ENCODE measurements at places on chromosomes 16 and 17.

- DNase-seq = no peak
These were observed 37.8 kb downstream of the GLG1 start for GRCh38 chr16:74568961-74569631.

GRCh38 chr16:57878586-57878985 lies 76.3 kb upstream of the KIFC3 start:
- DNase-seq = no peak

DNA sequence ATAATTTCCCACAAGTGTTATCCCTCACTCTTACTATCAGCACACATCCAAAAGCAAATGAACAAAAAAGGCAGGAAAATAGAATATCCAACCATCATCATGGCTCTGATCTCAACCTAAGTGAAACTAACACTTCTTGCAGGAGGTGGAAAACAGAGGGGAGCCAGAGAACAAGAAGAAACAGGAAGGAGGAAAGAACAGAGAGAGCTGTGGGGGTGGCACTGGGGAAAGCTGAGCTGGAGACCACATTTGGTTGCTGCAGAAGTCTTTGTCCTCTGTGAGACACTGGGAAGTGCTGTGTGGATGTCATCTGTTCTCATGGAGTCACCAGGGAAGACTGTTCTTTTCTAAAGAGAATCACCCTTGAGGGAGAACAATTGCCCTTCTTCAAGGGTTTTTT lies 34.7 kb downstream of the GRB7 start:
- no peak for DNase-seq

- no peak for DNase-seq
These were observed 62.3 kb downstream of the TNFRSF13B start for GRCh38 chr17:16909472-16910246.

DNA sequence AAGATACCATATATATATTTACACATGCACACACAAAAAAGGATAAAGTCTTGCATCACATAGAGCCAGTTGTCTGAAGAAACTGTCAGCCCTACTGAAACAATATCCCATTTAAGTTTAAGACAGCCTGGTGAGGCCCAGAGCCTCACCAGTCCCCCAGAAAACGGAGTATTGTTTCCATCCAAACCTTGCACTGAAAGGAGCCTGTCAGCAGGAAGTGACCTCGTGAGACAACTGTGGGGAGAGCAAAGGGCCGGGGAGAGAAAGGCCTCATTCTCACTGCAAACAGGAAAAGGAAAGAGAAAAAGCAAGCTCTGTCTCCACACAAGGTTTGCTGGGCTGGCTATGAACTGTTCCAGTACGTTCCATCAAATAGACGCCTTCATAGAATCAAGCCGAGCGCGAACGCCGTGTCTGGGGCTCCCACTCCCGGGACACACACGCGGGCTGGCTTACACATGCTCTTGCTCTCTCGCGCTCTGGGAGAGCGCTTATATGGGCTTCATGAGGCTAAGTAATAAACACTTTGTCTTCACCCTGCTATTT lies 44.4 kb upstream of the ZFHX3 start:
- no peak for DNase-seq

- no peak for DNase-seq
These were observed 18.7 kb downstream of the RHOT1 start for GRCh38 chr17:32161029-32161428.

- DNase-seq = no peak
These were observed 231.4 kb downstream of the IRX3 start for GRCh38 chr16:54055191-54055590.

- no peak for DNase-seq
These were observed 60.2 kb upstream of the KSR1 start for GRCh38 chr17:27396045-27396444.

DNA sequence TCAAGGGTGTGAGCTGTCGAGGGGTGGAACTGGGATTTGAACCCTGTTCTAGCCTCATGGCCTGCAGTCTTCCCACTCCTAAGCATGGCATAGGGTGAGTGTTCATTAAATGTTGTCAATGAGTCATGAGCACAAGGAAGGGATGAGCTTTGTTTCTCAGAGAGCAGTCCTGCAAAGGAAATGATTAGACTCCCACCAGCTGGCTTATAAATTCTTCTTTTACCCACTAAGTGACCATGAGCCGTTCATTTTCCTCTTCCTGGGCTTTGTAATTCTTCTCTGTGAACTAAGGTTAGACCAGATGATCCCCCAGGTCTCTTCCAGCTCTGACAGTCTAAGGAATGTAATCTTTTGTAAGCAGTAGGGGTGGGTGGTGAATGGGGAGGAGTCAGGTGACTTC lies 47.9 kb upstream of the HNF1B start:
- DNase-seq = no peak

DNA sequence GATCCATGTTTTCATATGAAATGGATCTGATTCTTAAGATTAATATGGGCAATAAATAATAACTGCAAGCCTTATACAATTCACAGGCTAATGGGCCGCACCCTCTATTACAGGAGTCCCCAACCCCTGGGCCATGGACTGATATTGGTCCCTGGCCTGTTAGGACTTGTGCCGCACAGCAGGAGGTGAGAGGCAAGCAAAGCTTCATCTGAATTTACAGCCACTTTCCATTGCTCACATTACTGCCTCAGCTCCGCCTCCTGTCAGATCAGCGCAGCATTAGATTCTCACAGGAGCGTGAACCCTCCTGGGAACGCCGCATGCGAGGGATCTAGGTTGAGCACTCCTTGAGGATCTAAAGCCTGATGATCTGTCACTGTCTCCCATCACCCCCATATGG lies 26.8 kb downstream of the METTL16 start:
- peak; percentile 49 for DNase-seq

DNA sequence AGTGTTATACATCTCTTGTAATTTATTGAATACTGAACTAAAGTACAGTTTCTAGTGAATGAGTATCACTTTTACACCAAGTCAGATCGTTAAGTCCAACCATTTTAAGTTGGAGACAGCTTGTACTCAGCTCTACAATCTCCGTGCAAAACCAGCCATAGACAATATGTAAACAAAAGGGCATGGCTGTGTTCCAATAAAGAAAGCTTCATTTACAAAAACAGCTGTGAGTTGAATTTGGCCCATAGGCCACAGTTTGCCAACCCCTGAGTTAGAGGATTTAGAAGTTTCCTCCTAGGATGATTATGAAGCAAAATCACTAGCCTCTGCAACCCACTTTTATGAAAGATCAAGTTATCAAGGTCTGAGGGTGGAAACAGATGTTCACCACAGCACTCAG lies 105.7 kb upstream of the RCVRN start:
- no peak for DNase-seq

- DNase-seq = no peak
These were observed 40.1 kb downstream of the LITAF start for GRCh38 chr16:11546608-11547061.

GRCh38 chr17:76504117-76504516 lies 2.9 kb upstream of the RHBDF2 start:
- no peak for DNase-seq

- no peak for DNase-seq
These were observed 408.4 kb downstream of the ZFHX3 start for GRCh38 chr16:72639494-72639893.

- DNase-seq = no peak
These were observed 127.1 kb downstream of the SPAG9 start for GRCh38 chr17:50993544-50993943.

GRCh38 chr17:27928587-27928986 lies 35.4 kb upstream of the LYRM9 start:
- DNase-seq = no peak

- DNase-seq = no peak
These were observed 334.7 kb downstream of the SOX9 start for GRCh38 chr17:72455562-72455961.

DNA sequence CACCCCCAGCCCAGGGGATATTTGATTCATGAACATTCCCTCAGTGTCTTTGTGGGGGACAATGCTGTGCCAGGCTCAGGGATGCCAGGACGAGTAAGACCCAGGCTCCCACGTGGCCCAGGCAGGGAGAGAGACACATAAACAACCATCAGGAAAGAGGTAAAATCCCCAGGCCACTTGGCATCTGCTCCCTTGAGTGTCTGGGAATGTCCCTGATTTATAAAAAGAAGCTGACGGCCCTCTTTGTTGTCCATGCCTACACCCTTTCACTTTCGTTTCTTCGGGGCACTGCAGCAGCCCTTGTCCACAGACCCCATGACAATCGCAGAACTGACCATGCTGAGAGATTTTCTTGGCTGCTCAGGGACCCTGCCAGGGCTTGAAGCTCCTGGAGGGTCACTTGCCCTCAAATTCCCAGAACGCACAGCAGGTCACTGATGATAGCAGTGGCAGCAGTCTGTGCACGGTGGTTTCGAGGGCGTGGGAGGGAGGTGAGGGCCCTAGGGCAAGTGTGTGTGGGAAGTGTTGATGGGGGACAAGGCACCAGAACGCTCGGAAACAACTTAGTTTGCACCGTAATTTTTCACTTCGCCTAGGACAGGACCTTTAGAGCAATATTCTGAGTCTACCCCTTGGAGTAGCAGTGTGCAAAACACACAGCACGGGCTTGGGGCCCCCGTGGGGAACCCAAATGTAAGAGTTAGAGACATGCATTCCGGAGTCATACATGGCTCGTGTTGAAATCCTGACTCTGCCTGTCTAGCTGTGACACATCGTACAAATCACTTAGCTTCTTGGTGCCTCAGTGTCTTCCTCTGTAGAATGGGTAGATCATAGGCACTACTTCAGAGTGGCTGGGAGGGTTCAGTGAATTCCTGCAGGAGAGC lies 4.7 kb downstream of the NOD2 start:
- no peak for DNase-seq

DNA sequence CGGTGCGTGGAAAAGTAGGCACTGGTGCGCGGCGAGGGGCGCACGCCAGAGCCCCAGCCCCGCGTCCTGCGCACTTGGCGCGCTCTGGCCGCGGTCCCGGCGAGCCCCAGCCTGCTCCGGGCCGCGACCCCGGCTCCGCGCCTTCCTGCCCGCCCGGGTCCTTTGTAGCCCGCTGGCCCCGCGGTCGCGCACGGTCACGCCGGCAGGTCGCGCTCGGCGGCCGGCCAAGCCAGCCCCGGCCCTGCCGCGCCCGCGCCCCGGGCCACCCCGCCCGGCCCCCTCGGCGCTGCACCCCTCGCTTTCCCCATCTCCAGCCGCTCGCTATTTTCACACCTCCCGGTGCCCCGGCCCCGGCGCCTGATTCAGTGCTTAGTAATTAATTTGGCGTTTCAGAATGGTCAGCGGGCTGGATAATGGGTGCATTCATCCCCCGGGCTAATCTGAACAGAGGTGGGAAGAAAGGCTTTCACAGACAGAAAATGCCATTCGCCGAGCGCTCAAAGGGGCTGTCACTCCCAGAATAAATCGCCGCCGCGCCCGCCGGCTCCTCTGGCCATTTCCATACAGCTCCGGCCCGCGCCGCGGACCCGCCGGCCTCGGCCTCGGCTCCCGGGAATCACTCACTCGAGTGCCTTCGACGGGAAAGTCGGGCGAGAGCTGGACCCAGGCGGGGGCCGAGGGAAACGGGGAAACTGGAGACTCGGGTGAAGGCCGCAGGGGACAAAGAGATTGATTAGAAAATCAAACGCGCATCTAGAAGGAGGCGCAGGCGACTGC lies 17.8 kb upstream of the NTN1 start:
- DNase-seq = no peak

GRCh38 chr17:54348234-54348633 lies 525.5 kb downstream of the KIF2B start:
- no peak for DNase-seq

GRCh38 chr17:19486351-19487023 lies 47.2 kb upstream of the SLC47A1 start:
- DNase-seq = no peak

DNA sequence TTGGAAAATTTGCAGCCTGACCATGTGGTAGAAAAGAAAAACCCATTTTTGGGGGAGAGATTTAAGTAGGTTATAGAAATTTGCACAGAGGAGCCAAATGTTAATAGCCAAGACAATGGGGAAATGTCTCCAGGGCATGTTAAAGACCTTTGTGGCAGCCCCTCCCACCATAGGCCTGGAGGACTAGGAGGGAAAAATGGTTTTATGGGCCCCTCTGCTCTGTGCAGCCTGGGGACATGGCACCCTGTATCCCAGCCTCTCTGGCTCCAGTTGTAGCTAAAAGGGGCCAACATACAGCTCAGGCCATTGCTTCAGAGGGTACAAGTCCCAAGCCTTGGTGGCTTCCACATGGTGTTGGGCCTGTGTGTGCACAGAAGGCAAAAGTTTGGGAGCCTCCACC lies 245.9 kb upstream of the AXIN2 start:
- no peak for DNase-seq

GRCh38 chr17:8806926-8807550 lies 7.9 kb upstream of the MFSD6L start:
- DNase-seq = no peak

- no peak for DNase-seq
These were observed 24.8 kb downstream of the DNAJA2 start for GRCh38 chr16:46948548-46949166.

DNA sequence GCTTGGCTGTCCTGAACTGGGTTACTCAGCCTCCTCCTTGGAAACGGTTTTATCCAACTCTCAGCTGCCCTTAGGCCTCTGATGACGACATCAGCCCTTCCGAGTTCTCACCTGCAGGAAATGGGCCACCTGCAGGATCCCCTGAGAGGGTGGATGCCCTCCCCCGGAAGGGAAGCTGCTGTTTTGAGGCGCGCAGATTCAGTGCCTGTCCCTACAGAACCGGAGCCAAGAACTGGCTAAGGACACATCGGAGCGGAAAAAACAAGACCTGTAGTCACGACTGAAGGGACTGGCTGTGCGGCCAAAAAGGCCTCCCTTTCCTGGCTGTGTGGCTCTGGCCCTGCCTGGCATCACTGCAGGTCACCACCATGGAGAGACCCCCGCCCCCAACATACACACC lies 11.7 kb upstream of the C16orf95 start:
- DNase-seq = no peak

GRCh38 chr16:11164482-11165270 lies 91.3 kb downstream of the SOCS1 start:
- no peak for DNase-seq
